Immature natural killer cell (primary cell): ENCODE measurements at places on chromosomes 1 and 21. TPM values are rescaled to one million over a fixed set of nuclear protein-coding genes. Genes with fewer than 3 reads are reported as not detected.

DNA sequence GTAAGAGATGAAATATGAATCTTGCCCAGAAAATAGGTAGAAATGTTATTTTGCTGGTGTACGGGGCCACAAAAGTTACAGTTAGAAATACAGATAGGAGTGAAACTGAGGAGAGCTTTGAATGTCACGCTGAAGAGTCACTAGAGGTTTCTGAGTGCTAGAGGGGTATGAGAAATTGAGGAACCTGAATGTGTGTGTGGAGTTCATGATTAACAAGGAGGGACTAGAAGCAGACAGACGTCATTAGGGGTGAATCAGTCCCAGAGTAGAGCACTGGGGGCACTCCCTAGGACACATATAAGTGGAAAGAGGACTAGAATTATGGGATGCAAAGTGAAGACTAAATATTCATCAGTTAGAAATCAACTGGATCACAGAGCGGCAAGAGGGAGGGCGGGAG is 188.9 kb upstream of the MAP1LC3C start:
- H3K4me3 ChIP-seq, result no peak overlapping the region
- H3K27me3 ChIP-seq, result peaks cover 2% of the 10 kb centered on the region
- no peak for DNase-seq
- H3K4me1 ChIP-seq, result no peaks in the 10 kb centered on the region
- no peak overlapping the region for H3K27ac ChIP-seq

DNA sequence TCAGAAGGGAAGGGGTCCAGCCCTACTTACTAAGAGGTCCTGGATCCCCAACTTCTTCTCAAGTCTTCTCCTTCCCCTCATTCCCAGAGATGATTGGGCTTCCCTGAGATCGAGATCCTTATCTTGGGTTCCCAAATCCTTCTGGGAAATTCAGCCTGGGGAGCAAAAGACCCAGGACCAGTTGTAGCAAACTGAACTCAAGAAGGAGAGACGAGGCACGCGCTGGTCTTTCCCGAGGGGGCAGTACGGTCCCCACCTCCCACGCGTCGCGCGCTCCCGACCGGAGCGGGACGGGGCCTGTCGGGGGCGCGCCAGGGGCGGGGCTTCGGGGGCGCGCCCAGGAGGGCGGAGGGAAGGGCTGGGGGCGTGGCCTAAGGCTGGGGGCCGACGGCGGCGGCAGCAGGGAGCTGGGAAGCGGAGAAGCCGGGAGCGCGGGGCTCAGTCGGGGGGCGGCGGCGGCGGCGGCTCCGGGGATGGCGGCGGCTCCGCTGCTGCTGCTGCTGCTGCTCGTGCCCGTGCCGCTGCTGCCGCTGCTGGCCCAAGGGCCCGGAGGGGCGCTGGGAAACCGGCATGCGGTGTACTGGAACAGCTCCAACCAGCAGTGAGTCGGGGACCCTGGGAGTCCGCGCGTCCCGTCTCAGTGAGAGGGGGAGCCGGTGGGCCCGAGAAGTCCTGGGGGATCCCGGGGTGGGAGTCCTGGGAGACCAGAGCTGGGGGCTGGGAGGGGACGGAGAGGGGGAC is at the start of gene EFNA3:
Gene EFNA3, plus strand, starts transcription at position 369 of the 741 bp plus-strand sequence. Its CDS starts 105 bp downstream, at position 474.
- peaks cover 25% of the 10 kb centered on the region for H3K27me3 ChIP-seq
- no peaks in the 10 kb centered on the region for H3K36me3 ChIP-seq
- peak within 1 kb of the TSS; percentile 50 for H3K27ac ChIP-seq
- H3K4me1 ChIP-seq, result peaks cover 33% of the 10 kb centered on the region
- H3K4me3 ChIP-seq, result peak within 1 kb of the TSS; percentile 72

- no peaks in the 10 kb centered on the region for H3K36me3 ChIP-seq
- peaks cover 3% of the 10 kb centered on the region for H3K27me3 ChIP-seq
- DNase-seq, result no peak
- peak overlapping the region; percentile 91 for H3K4me3 ChIP-seq
- peaks cover 21% of the 10 kb centered on the region for H3K4me1 ChIP-seq
These were observed 20.7 kb downstream of the LGR6 start for GRCh38 chr1:202214089-202214843.

- H3K4me1 ChIP-seq, result peaks cover 84% of the 10 kb centered on the region
- H3K4me3 ChIP-seq, result no peak overlapping the region
- H3K27me3 ChIP-seq, result peaks cover 88% of the 10 kb centered on the region
- H3K27ac ChIP-seq, result peak overlapping the region; percentile 79
- H3K36me3 ChIP-seq, result peaks cover 18% of the 10 kb centered on the region
These were observed 27.0 kb downstream of the RUNX3 start for GRCh38 chr1:24903011-24903461.

DNA sequence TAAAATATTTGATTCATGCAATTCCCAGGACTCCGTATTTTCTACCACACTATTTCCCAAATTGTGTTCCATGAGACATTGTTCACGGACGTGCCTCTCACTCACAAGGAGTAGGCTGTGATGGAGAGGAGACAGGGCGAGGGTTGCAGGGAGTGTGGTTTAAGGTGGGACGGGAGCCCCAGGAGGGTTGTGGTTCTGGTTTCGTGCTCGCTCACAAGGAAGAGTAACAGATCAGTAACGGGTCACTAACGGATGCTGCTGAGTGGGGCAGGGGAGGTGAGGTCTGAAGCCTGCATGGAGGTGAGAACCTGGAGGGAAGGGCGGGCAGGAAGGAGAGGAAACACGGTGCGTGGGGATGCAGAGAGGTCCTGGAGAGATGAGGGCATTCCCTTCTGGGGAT is 28.8 kb downstream of the TFF3 start:
- peaks cover 6% of the 10 kb centered on the region for H3K36me3 ChIP-seq
- peak overlapping the region; percentile 32 for H3K27ac ChIP-seq
- DNase-seq, result no peak

DNA sequence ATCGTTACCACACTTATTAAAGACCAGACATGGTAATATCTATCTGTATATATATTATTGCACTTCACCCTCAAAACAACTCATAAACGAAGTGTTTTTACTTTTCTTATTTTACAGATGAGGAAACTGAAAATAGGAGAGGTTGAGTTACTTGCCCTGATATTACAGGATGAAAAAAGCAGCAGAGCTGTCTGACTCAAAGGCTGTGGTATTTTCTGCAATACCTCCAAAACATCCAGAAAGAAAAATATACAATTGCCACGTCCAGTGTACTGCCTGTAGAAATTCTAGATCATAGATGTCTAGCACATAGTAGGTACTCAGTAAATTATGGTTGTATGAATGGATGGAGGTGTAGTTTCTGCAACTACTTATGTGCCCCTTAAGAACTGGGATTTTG is 5.2 kb upstream of the TARBP1 start:
- H3K27ac ChIP-seq, result no peak overlapping the region
- no peaks in the 10 kb centered on the region for H3K36me3 ChIP-seq
- H3K4me1 ChIP-seq, result peaks cover 3% of the 10 kb centered on the region
- no peak overlapping the region for H3K4me3 ChIP-seq

DNA sequence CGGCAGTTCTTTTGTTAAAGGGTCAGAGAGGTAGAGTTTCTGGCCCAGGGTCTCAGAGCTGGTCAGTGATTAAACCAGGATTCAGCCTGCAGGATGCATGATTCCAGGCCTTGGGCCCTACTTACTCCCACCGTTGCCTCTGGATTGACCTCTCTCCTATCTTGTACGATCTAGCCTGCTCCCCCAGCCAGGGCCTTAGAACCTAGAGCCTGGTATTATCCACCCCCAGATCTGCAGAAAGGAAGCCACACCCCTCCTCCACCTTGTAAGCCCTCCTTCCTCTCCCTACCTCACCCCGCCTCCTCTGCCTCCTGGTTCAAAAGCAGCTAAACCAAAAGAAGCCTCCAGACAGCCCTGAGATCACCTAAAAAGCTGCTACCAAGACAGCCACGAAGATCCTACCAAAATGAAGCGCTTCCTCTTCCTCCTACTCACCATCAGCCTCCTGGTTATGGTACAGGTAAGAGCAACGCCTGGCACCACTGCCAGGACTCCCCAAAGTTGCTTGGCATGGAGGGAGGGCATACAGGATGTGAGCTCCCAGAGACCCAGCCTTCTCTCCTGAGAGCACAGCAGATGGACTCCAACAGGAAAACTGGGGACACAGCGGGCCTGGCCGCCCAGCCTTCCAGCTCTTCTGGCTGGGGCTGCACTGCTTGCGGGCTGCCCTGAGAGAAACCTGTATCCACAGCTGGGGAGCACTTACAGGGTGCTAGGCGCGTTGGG is at the start of gene CD52:
Gene CD52, plus strand, starts transcription at position 347 of the 726 bp plus-strand sequence. Its CDS starts 60 bp downstream, at position 407.
- peaks cover 1% of the 10 kb centered on the region for H3K27me3 ChIP-seq
- peak within 1 kb of the TSS; percentile 93 for H3K27ac ChIP-seq
- peak; percentile 39 for DNase-seq
- H3K4me3 ChIP-seq, result peak within 1 kb of the TSS; percentile 90
- peaks cover 9% of the 10 kb centered on the region for H3K36me3 ChIP-seq

Gene SPRR5
- not detected for polyA plus RNA-seq

DNA sequence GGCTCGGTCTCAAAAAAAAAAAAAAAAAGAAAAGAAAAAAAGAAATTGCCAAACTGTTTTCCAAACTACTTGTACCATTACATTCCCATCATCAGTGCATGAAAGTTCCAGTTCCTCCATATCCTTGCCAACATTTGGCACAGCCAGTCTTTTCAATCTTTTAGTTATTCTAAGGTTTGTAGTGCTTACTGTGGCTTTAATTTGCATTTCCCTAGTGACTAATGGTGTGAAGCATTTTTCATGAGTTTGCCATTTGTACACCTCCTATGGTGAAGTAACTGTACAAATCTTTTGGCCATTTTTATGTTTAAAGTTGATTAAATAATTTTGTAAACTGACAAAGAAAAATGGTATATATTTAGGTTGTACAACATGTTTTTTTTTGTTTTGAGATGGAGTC is 70.7 kb downstream of the DEGS1 start:
- H3K4me3 ChIP-seq, result no peak overlapping the region
- DNase-seq, result no peak

DNA sequence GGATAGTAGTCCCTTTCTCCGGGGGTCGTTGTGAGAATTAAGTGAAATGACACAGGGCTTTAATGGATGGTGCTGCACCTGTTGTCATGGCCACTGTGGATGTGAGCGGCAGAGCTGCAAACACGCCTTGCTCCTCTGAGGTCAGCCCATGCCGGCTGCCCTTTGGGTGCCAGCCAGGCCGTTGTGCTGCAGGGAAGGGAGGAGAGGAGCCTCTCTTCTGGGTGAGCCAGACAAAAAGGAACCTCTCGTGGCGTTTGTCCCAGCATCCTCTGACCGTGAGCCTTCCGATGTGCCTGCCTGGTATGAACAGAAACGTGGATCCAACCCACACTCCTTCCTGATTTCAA is 383.0 kb upstream of the VAMP3 start:
- no peaks in the 10 kb centered on the region for H3K4me1 ChIP-seq
- no peak for DNase-seq
- H3K27ac ChIP-seq, result no peak overlapping the region
- no peak overlapping the region for H3K4me3 ChIP-seq
- no peaks in the 10 kb centered on the region for H3K27me3 ChIP-seq
- no peaks in the 10 kb centered on the region for H3K36me3 ChIP-seq

Gene FCGR3A
- polyA plus RNA-seq, result 1,471 TPM

- H3K4me3 ChIP-seq, result no peak overlapping the region
- H3K27me3 ChIP-seq, result no peaks in the 10 kb centered on the region
- peaks cover 5% of the 10 kb centered on the region for H3K4me1 ChIP-seq
- H3K27ac ChIP-seq, result no peak overlapping the region
- no peaks in the 10 kb centered on the region for H3K36me3 ChIP-seq
These were observed 6.5 kb downstream of the PLCH2 start for GRCh38 chr1:2482588-2482987.

Gene HECTD3
- polyA plus RNA-seq, result 22.4 TPM

GRCh38 chr1:27971674-27972073 is 11.9 kb downstream of the XKR8 start:
- no peaks in the 10 kb centered on the region for H3K27me3 ChIP-seq
- no peaks in the 10 kb centered on the region for H3K36me3 ChIP-seq
- no peak overlapping the region for H3K27ac ChIP-seq
- DNase-seq, result no peak
- H3K4me3 ChIP-seq, result no peak overlapping the region

- H3K36me3 ChIP-seq, result no peaks in the 10 kb centered on the region
- peaks cover 20% of the 10 kb centered on the region for H3K4me1 ChIP-seq
- no peak overlapping the region for H3K4me3 ChIP-seq
- no peak for DNase-seq
- H3K27ac ChIP-seq, result no peak overlapping the region
- H3K27me3 ChIP-seq, result peaks cover 28% of the 10 kb centered on the region
These were observed 30.3 kb upstream of the RGS16 start for GRCh38 chr1:182634306-182635072.

DNA sequence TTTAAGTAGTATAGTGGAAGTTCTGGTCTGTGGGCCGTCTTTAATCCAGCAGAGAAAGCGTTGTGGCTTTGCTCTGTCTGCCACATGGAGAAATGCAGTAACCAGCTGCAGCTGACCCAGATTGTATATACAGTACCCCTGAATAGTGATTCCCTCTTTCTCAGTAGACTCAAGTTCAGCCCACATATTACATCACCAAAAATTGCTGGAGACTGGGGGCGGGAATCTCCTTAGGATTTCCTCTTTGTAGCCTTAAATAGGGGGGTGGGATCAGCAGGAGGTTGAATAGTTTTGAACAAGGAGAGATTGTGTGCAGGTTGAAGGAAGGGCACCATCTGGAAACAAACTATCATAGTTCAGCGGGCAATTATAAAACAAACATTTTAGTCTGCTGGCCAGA is at the start of gene ANGPTL1:
Gene ANGPTL1, minus strand, starts transcription at position 134 of the 400 bp plus-strand sequence. CDS start 5,301 bp downstream, outside the sequence.
- peaks cover 6% of the 10 kb centered on the region for H3K4me1 ChIP-seq
- H3K27ac ChIP-seq, result no peak within 1 kb of the TSS
- H3K4me3 ChIP-seq, result no peak within 1 kb of the TSS
- H3K36me3 ChIP-seq, result no peaks in the 10 kb centered on the region
- H3K27me3 ChIP-seq, result peaks cover 2% of the 10 kb centered on the region
- DNase-seq, result no peak

Gene PUM1
- 103 TPM for polyA plus RNA-seq
